ENCODE measurements at places on chromosomes 7 and 10.

DNA sequence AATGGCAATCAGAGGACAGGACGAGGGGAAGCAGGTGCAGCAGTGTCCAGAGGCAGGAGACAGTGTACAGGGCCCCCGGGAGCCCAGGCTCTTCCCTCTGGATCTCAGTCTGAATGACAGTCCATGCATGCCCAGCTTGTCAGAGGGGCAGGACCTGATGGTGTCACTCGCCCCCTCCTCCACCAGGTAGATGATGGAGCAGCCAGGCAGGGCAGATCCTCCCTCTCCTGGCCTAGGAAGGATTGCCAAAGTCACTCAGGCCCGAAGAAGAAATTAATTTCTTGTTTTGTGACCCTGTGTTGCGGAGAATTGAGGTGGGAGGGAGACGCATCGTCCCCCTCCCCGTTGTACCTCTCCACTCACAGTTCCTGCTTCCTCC, 4.0 kb downstream of the VSTM4 start:
- DNase-seq: no peak

DNA sequence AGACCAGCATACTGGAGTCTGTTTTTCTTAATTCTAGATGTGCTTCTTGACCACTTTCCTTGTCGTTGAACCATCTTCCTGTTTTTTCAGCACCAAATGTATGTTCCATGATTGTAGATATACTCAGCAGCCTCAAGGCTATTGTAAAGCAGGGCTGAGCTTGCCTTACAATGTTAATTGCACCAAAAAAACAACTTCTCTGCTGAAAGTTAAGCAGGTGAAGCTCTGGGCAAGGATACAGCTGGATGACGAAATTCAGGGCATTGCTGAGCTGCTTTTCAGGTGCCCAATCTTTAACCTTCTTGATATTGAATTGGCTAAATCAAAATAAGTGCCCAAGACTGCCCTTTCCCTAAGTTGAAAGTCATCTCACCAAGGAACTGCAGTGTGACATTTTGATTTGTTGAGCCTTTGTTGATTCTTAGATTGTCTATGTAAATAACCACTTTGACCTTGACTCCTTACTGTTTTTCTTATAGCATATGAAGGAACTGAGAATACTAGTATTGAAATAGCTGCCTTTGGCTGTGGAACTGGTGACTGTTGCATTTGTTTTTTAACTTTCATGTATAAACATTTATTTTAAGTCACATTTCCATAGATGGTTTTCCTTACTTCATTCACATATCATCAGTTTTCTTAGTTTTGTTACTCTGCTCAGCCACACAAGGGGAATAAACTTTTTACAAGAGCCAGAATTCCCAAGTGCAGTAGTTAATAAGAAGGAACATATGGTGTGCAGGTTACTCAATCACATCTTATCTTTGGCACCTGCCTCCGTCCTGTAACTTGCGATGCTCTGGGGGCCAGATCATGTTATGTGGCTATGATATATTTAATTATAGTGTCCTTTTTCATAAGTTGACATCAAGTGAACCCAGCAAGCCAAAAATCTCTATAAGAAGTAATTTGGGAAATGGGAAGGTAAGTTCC, 3.1 kb downstream of the AHCYL2 start:
- DNase-seq: no peak

DNA sequence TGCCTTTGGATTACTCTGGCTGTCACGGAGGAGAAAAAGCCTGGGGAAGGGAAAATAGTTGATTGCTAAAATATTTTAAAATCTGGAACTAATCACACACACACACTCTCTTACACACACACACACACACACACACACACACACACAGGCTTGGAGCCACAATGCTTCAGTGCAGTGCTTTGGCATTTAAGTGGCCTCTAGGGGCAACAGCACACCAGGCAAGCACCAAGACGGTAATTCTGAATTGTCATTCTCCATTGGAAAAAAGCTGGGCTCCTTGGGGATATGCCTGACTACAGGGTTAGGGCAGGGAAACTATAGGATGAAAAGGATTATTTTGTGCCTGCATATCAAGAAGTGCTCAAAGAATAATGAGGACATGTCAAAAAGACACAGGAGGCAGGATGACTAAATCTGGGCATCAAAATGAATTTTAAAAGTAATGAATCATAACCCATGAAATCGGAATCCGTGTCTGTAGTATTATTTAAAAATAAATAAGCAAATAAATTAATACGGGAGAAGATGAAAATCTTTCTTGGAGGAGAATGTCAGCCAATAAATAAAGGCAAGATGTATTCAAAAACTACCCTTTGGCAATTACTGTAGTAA, 30.4 kb upstream of the DDC start:
- peak; percentile 14 for DNase-seq

DNA sequence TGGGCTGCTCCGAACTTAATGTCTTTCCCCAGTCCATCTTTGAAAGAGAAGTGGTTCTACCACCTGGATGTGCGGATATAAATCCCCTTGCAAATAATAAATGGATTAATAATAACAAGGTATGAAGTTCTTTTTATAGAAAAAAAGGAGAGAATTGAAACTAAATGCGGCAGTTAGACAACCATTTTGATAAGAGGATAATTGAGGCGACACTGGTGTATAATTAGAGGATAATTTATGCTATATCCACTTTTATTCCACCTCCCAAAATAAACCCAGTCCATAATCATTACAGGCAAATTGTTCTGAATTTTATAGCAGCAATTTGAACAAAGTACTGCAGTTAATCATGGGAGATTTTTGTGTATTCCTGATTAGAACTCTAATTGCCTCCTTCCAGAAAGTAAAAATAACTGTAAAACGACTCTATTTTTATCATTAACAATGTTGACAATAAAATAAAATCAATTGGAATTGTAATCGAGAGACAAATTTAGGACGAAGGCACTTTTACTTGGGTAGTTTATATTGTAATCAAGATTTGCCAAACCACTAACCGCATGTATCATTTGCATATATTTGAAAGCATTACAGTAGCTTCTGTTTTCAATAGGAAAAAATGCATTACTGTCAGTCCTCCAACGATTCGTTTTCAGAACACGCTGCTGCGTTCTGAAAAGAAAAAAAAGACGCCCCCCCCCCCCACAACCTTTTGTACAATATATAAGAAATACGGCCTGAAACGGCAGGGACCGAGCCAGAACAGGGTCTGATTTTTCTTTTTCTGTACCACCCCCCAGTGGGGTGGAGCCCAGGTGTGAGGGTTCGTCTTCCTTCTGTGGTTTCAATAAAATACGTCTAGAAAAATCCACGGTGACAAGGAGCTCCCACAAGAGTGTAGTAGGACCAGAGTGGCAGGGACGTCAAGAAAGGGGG, 838 bp upstream of the DLX6 start:
- no peak for DNase-seq

DNA sequence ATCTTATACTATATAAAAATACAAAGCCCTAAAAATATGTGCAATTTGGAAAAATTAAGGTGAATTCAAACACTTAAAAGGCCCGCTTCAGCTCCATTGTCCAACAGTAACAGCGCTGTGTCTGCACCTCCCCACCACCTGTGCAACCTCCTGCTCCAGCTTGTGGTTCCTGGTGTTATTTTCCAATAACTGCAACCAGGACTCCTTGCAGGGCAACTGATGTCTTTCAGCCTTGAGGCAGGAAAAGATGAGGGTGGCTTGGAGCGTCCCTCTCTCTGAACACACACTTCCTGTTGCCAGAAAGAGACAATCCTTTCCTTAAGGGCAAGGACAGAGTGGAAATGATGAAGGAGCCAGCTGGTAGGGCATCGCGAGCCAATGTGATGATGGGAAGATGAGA, 336.0 kb downstream of the GLRX3 start:
- no peak for DNase-seq

GRCh38 chr10:114802177-114802576, 19.4 kb upstream of the FHIP2A start:
- no peak for DNase-seq

- no peak for DNase-seq
These were observed 11.5 kb upstream of the SGMS1 start for GRCh38 chr10:50635286-50635685.

DNA sequence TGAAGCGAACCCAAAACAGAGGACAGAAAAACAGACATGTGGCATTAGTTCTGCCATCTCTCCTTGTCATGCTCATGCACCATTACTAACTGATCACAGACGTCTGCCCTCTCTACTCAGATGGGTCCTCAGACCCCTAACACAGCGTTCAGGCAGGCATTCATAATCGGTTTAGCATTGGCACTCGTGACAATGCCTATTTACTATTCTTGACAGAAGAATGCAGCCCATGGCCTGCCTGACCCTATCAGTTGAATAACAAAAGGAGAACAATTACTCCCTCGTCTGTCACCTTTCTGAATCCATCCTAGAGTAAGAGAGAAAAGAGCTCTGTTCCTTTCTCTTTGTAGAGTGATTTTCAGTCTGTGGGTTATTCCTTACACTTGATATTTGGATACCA, 194.6 kb upstream of the PHYHIPL start:
- no peak for DNase-seq

GRCh38 chr7:140165422-140165821, 11.4 kb downstream of the KDM7A start:
- no peak for DNase-seq

DNA sequence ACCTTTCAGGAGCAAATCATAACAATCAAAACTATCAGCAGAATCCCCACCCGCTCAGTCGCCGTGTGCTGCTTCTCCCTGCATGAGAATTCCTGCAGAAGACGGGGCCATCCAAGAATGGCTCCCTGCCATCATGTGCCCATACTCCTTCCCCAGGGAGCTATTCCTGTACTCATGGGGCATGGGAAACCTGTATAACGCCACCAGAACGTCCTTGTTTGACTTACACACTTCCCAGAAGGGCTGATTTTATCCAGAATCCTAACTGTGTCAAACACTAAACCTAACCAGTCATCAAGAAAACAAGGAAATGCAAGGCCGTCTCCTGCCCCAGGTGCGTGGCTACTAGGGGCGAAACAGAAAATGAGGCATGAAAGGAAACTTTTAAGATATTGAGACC, 16.0 kb downstream of the DIP2C start:
- no peak for DNase-seq

- no peak for DNase-seq
These were observed 179.2 kb upstream of the ZMIZ1 start for GRCh38 chr10:78889536-78890063.

DNA sequence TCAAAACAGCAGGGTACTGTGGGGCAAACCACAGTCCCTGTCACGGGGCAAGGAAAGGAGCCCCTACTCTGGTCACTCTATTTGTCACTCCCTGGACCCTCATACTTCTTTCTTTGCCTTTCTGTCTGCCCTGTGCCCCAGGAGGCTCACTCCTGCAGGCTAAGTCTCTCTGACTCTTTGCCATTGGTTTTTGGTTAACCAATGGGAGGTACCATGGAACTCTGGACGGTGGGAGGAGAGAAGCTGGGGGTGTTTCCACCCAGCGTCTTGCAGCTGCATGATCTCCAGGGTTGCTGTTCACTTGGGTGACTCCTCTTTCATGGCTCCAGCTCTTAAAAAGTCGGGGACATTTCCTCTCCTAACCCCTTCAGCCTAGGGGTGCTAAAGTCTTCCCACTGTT, 15.4 kb upstream of the EIF5AL1 start:
- no peak for DNase-seq

GRCh38 chr10:90412582-90412981, 445.3 kb downstream of the HTR7 start:
- DNase-seq: no peak

- DNase-seq: no peak
These were observed 57.4 kb downstream of the CDK6 start for GRCh38 chr7:92778972-92779371.

- no peak for DNase-seq
These were observed 191.8 kb downstream of the CACNB2 start for GRCh38 chr10:18332048-18332447.

Data from activated CD4-positive, alpha-beta T cell treated with anti-CD3 and anti-CD28 coated beads for 4 hours (primary cell).